ENCODE measurements at places on chromosomes 1 and 21. TPM values are rescaled to one million over a fixed set of nuclear protein-coding genes. Genes with fewer than 3 reads are reported as not detected.

DNA sequence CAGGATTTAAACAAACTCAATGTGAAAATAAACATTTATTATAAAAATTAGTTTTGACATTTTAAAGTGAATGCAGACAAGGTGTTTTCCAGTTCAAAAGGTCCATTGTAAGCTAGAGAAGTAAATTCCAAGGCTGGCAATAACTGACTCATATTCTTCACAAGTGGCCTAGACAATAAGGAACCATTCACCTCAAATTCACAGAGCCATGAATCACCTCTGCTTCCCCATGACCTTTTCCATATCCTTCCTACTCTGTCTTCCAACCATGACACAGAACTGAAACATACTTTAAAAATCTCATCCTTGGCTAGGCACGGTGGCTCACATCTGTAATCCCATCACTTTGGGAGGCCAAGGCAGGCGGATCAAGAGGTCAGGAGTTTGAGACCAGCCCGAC is 24.8 kb downstream of the F11R start:
- H3K4me3 ChIP-seq, result no peak overlapping the region
- no peaks in the 10 kb centered on the region for H3K27me3 ChIP-seq
- no peaks in the 10 kb centered on the region for H3K36me3 ChIP-seq
- peaks cover 5% of the 10 kb centered on the region for H3K4me1 ChIP-seq
- no peak overlapping the region for H3K27ac ChIP-seq

DNA sequence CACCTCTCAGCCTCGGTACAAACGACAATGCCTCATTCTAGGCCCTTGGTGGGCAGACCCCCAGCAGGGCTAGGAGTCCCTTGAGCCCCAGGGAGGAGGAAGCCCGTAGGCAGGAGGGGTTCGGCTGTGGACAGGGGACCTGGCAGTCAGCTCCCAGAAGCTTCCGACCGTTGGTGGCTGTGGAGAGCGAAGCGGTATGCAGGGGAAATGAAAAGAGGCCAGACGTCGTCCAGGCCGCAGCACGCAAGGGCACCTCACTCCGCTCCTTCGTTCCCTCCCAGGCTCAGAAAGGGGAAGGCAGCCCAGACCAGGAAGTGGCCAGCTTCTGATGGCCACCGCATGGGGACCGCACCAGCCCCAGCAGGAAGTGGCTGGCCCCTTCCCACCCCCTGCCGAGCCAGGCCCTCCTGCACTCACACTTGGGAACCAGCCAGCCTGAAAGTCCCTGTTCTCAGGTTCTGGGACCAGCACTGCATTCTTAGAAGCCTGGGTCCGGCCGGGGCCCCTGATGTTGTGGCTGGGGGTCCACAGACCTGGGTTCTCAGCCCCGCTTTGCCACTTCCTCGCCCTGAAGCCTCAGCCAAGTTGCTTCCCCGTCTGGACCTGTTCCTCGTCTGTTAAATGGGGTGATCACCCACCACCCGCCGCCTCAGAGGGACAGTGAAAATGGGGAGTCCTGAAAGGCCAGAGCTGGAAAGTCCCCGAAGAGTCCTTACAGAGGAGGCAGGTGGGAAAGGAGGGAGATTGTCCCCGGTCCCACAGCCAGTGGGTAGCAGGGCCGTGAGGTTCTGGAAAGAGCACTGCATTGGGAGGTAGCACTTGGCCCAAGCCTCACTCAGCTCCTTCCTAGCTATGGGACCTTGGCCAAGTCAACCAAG is 104.0 kb upstream of the RUNX3 start:
- H3K27ac ChIP-seq, result peak overlapping the region; percentile 98
- no peaks in the 10 kb centered on the region for H3K27me3 ChIP-seq
- no peak overlapping the region for H3K4me3 ChIP-seq
- peaks cover 48% of the 10 kb centered on the region for H3K4me1 ChIP-seq

DNA sequence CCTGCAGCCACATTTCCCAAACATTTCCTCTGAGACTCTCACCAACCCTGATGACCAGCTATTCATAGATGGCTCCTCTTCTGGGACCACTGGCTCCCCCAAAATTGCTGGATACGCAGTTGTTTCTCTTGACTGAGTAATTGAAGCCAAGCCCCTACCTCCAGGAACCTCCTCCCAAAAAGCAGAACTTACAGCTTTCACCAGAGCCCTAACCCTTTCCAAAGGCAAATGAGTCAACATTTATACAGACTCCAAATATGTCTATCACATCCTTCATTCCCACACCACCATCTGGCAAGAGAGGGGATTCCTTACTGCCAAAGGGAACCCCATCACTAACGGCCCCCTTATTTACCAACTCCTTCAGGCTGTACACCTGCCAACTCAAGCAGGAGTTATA is 20.3 kb upstream of the CA6 start:
- peaks cover 8% of the 10 kb centered on the region for H3K4me1 ChIP-seq
- DNase-seq, result no peak
- H3K27me3 ChIP-seq, result no peaks in the 10 kb centered on the region
- no peaks in the 10 kb centered on the region for H3K36me3 ChIP-seq
- H3K27ac ChIP-seq, result no peak overlapping the region

DNA sequence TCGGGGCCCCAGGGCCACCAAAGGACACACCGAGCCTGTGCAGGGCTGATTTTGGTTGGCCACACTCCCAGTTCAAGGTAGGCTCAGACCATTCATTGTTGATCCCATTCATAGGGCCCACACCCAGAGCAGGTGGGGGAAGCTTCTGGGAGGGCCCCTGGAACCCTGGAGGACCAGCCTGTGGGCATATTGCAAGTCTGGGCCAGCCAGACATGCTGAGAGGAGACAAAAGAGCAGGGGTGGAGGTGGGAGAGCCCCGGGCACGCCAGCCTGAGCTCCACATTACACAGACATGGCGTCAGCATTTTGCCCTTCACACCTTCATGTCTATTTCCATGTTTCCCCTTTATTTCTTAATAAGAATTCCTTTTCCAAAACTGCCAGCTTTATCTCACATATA is 25.7 kb downstream of the PMVK start:
- no peaks in the 10 kb centered on the region for H3K27me3 ChIP-seq
- peaks cover 5% of the 10 kb centered on the region for H3K36me3 ChIP-seq
- DNase-seq, result no peak

DNA sequence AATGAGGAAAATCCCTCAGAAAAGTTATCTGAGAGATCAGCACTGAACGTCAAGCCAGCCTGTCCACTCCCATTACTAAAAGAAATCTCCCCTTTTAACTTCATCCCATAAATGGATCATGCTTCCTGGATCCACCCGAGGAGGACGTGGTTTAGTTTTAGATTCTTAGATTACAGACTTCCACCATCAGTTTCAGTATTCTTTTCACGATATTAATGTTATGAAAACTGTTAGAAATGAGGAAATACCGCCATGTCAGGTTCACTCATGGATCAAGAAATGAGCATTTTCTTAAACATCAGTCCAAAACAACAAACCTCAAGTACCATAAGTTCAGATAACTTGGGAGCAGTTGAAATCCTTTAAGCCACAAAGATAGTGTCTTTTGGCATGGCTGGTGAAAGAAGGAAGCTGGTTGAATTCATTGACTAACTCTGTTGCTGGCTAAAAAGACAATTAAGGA is 49.8 kb downstream of the NFIA start:
- H3K4me1 ChIP-seq, result peaks cover 5% of the 10 kb centered on the region
- H3K27me3 ChIP-seq, result peaks cover 5% of the 10 kb centered on the region
- DNase-seq, result no peak
- H3K36me3 ChIP-seq, result no peaks in the 10 kb centered on the region

GRCh38 chr21:37751268-37751975 is 164.8 kb downstream of the KCNJ6 start:
- peaks cover 4% of the 10 kb centered on the region for H3K36me3 ChIP-seq
- no peak for DNase-seq
- H3K4me1 ChIP-seq, result peaks cover 4% of the 10 kb centered on the region
- peaks cover 58% of the 10 kb centered on the region for H3K27me3 ChIP-seq
- no peak overlapping the region for H3K4me3 ChIP-seq

DNA sequence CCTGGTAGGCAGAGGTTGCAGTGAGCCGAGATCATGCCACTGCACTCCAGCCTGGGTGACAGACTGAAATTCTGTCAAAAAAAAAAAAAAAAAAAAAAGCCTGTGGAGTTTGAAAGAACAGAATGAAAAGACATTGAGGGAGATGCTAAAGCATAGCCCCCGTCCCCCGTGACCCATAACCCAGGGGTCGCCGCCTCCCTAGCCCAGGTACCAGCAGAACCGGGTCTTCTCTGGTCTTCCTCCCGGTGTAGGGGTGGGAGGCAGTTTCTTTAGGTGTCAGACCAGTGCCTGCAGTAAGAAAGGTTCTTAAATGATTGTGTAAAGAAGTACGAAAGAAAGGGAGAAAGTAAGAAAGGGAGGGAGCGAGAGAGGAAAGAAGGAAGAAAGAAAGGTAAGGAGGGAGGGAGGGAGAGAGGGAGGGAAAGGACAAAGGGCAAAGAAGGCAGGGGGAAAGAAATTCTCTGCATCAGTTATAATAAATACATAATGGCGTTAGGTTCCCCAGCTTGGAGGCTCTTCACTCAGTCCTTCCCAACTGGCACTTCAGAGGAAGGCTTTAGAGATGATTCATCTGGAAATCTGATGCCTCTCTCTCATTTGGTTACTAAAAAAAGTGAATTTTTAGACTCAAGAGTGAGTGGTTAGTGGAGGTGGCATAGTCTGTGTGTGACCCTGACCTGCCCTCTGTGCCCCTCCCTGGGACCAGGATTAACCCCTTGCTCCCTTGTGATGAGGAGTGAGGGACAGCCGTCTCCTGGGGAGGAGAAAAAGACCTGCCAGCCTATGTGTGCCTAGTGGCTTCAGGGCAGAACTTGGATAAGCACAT is 1.1 kb downstream of the IL24 start:
- no peak overlapping the region for H3K4me3 ChIP-seq
- no peak for DNase-seq
- peaks cover 15% of the 10 kb centered on the region for H3K4me1 ChIP-seq
- peak overlapping the region; percentile 60 for H3K27ac ChIP-seq

DNA sequence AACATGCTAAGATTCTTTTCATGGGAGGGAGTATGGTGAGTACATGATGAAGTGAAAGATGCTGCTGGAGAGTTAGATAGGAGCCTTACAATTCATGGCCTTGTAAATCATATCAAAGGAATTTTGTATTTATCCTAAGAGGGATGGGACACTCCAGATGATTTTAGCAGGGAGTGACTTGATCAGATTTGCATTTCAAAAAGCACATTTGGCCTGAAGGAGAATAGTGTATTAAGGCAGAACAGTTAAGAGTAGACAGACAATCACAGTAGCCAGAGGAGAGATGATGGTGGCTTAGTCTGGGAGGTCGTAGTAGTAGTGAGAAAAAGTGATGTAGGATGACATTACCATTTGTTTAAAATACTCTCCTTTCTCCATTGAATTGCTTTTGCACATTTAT is 48.8 kb downstream of the SYCP1 start:
- H3K4me3 ChIP-seq, result no peak overlapping the region
- peaks cover 21% of the 10 kb centered on the region for H3K27me3 ChIP-seq

DNA sequence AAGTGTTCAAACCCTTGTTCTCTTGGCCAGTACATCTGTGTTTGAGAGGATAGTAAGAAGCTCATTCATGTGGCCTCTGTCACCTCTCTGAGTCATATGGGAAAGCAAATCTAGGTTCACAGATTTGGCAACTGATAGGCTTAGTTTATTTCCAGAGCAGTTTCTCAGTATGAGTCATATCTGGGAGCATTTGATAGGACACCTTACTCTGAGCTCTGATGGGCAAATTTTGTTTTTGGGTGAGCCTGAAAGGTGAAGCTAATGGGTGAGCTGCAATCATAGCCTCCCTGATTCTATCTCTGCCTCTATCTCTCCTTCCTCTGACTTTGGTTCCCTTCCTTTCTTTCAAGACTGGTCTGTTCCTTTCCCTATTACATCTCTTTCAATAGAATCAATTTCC is 134.4 kb downstream of the S1PR1 start:
- DNase-seq, result no peak
- H3K27me3 ChIP-seq, result no peaks in the 10 kb centered on the region
- peaks cover 10% of the 10 kb centered on the region for H3K4me1 ChIP-seq
- no peaks in the 10 kb centered on the region for H3K36me3 ChIP-seq
- H3K4me3 ChIP-seq, result no peak overlapping the region
- H3K27ac ChIP-seq, result peak overlapping the region; percentile 82

GRCh38 chr21:45637883-45638282 is 5.6 kb upstream of the PCBP3 start:
- H3K4me1 ChIP-seq, result peaks cover 2% of the 10 kb centered on the region
- no peak overlapping the region for H3K27ac ChIP-seq
- no peak for DNase-seq
- no peaks in the 10 kb centered on the region for H3K36me3 ChIP-seq

GRCh38 chr1:175480343-175480822 is 263.0 kb downstream of the TNR start:
- DNase-seq, result no peak
- peaks cover 7% of the 10 kb centered on the region for H3K4me1 ChIP-seq
- peaks cover 69% of the 10 kb centered on the region for H3K27me3 ChIP-seq
- H3K27ac ChIP-seq, result no peak overlapping the region
- H3K4me3 ChIP-seq, result no peak overlapping the region

- no peak overlapping the region for H3K4me3 ChIP-seq
- no peak overlapping the region for H3K27ac ChIP-seq
- no peak for DNase-seq
- H3K27me3 ChIP-seq, result peaks cover 8% of the 10 kb centered on the region
- peaks cover 1% of the 10 kb centered on the region for H3K36me3 ChIP-seq
These were observed 170.1 kb downstream of the CRB1 start for GRCh38 chr1:197438010-197438790.

DNA sequence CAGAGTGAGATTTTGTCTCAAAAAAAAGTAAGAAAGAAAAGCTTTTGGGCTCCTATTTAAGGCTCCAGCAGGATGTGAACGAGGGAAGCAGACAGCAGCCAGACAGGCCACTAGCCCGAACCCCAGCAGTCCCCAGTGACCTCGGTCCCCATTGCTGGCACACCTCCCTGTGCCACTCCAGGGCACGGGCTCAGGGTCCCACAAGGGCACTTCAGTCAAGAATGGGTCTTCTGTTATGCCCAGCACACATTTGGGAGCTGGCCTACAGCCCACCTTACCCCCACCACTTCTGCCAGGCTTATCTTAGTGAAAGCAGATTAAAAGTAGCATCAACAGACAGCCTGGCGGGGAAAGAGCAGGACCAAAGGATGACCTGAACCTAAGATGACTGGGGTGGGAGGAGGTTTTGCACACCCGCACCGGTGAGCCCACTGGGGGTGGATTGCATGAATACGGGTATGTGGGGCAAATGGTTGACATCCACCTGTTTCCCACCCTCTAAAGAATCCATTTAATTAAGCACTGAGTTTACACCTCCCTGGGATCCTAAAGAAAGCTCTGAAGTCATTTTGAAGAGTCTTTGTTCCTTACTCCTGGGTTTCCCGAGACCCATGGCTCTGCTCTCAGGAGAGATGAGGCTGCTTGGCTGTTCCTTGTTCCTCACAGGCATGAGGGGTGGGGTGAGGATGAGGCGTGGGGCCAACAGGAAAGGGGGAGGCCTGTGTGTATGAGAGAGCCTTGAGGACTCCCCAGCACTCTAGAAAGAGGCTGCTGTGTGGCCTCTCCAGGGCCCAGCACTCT is 4.7 kb downstream of the CHI3L1 start:
- peaks cover 6% of the 10 kb centered on the region for H3K4me1 ChIP-seq
- no peak overlapping the region for H3K27ac ChIP-seq
- H3K27me3 ChIP-seq, result peaks cover 45% of the 10 kb centered on the region

- DNase-seq, result no peak
- peaks cover 62% of the 10 kb centered on the region for H3K4me1 ChIP-seq
- no peaks in the 10 kb centered on the region for H3K27me3 ChIP-seq
- peaks cover 2% of the 10 kb centered on the region for H3K36me3 ChIP-seq
- peak overlapping the region; percentile 45 for H3K4me3 ChIP-seq
These were observed 4.0 kb downstream of the ADARB1 start for GRCh38 chr21:45078371-45078770.

CD2 gene
- total RNA-seq, result 152 TPM

ZNF695 gene
- not detected for total RNA-seq

TMEM51 gene
- total RNA-seq, result not detected

SYT2 gene
- not detected for total RNA-seq

OSBPL9 gene
- total RNA-seq, result 47.3 TPM

PLA2G2F gene
- not detected for total RNA-seq

OR2G6 gene
- total RNA-seq, result not detected

KIF26B gene
- total RNA-seq, result not detected

EPHX1 gene
- total RNA-seq, result 1.3 TPM

SLC35F3 gene
- 0.10 TPM for total RNA-seq

KNCN gene
- not detected for total RNA-seq
